ENCODE measurements at places on chromosomes 1 and 21. TPM values are rescaled to one million over a fixed set of nuclear protein-coding genes. Genes with fewer than 3 reads are reported as not detected.

DNA sequence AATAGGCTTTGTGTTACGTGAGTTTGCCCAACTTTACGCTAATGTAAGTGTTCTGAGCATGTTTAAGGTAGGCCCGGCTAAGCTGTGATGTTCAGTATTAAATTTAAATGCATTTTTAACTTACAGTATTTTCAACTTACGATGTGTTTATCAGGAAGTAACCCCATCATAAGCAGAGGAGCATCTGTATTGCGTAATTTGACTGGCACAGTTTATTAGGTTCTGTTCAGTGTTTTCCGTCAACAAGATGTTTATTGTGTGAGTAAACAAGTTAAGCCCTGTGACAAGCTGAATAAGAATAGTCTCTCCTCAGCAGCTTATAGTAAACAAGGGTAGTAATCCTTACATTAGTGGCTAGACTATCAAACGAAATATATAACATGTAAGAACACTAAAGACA is 27.2 kb upstream of the SHISA4 start:
- no peak for DNase-seq

DNA sequence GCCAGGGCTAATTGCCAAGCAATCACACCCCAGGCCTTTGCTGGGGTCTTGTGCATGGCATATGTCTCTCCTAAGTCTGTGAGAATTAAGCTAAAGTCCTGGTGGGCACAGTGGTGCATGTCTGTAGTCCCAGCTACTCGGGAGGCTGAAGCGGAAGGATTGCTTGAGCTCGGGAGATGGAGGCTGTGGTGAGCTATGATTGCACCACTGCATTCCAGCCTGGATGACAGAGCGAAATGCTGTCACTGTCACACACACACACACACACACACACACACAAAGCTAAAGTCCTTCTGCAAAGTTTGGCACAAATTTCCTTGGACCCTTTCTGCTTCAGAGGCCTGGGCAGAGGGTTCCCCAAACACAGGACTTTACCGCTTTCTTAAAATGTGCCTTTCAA is 31.3 kb upstream of the DNAJC11 start:
- no peak for DNase-seq

DNA sequence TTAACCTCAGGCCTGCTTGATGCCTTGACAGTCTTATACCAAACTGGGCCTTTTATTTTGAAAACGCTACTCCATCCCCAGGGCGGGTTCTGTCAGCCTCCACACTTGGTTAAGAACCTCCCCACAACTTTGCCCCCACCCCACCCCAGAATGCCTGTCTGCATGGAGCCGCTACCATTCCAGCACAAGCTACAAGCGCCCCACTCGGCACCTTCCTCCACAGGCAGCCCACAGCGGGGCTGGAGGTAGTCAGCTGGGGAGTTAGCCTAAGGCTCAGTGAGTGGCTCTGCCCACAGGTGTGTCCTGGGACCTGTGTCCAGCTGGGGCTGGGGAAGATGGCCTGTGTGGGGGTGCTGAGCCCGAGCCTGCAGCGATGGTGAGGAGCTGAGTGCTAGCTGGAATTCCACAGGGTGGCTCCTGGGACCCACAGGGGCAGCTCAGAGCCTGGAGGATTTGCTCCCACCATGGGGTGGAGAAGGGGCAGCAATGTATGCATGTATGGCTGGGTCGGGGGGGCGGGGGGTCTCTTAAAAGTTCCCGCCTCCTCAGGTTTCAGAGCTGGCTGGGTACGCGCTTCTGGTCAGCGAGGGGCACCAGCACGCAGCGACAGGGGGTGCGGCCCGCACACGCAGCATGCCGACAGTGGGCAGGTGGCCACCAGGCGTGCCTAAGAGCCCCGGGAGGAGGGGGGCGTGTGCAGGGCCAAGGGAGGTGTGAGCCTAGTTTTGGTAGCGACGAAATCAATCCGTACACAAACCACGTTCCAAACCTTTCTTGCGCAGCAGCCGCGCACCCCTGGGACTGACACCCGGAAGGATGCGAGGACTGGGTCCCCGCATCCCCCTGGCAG is 917 bp downstream of the ETNK2 start:
- DNase-seq, result no peak

DNA sequence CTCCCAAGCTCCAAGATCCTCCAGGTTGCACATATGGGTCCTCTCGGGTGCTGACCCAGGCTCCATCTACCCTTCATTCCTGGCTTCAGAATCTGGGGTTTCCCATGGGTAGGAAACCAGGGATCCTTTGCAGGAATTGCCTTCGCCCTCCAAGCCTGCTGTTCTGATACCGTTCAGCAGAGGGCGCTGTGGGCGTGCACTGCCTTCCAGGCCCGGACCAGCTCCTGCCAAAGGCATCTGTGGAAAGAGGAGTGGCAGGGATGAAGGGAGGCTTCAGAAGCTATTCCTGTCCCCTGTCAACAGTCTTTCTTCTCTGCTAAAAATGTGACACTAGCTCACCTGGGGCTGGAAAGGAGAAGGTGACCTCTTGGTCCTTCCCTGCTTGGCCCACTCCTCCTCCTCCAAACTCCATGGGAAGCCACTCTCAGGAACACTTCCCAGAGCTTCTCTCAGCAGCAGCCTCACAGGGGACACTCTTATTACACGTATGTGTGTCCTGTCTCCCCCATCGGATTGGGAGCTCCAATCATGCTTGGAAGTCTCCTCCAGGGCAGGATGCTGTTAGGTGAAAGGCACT is 71.2 kb downstream of the VWA5B1 start:
- DNase-seq, result peak; percentile 51

DNA sequence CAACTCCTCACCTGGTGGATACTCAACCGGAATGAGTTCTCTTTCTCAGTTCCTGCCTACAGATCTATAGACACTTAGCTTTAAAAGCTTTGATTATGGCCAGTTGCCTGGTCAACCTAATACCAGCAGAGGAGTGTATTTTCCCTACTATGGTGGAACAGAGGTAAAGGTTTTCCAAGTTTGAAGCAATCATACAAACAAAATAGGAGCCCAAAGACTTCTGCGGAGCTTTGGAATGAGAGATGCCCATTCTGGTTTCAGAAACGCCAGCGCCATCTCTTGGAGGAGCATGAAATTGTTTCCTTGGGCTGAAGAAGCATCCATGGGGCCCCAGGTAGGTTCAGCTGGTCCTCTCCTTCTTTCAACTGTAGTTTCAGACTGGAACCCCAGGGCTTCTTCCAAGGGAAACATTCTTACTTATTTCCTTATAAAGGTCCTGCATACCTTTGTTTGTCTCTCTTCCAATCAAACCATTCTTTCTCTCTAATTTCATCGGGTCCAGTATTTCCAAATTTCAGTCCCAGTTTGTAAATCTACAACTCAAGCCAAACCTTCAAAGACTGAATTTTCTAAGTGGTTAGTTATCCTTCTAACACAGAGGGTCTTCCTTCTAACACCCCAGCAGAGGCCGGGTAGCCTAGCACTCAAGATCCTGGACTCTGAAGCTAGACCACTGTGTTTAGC is 95.9 kb downstream of the KCNJ15 start:
- DNase-seq, result peak; percentile 47

- DNase-seq, result no peak
These were observed 7.9 kb downstream of the PTGER3 start for GRCh38 chr1:71039661-71040262.

DNA sequence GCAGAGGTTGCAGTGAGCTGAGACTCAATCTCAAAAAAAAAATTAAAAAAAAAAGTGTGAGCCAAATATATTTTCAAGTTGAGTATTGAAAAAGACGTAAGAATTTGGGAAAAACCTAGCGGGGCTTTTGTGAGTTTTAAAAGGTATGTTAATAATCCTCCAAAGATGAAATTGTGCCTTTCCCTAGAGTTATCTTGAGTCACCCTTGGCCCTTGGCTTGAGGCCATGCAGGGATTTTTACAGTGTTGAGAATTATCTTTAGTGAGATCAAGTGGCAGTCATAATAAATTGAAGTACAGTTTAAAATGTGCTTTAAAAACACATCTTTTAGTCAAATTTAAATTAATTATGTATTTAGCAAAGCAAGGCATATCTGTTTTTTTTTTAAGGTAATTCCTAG is 32.7 kb downstream of the PPP2R5A start:
- no peak for DNase-seq

GRCh38 chr1:43620956-43621355 is 29.0 kb upstream of the KDM4A start:
- DNase-seq, result no peak

- no peak for DNase-seq
These were observed 103.6 kb upstream of the SNX7 start for GRCh38 chr1:98557895-98558294.

DNA sequence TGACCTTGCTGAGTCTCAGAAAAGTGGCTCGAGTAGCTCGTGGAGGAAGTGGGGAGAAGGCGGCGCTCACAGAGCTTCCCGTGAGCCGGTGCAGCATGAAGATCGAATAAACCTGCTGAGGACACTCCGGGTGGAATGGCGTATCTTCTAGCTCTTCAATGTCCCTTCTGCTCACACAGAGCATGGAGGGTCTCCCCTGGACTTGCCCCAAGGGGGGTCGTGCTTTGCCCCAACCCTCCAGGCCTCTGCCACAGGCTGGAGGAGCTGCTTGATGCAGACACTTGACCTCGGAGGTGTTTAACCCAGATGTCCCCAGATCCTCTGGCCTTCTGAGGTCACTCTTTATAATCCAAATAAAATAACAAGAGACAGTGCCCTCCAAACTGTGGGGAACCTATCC is 2.2 kb upstream of the KRTAP10-12 start:
- no peak for DNase-seq

GRCh38 chr1:110155878-110156522 is 5.7 kb downstream of the SLC6A17 start:
- DNase-seq, result no peak

- DNase-seq, result peak; percentile 41
These were observed 319 bp downstream of the HES2 start for GRCh38 chr1:6419397-6419803.

DNA sequence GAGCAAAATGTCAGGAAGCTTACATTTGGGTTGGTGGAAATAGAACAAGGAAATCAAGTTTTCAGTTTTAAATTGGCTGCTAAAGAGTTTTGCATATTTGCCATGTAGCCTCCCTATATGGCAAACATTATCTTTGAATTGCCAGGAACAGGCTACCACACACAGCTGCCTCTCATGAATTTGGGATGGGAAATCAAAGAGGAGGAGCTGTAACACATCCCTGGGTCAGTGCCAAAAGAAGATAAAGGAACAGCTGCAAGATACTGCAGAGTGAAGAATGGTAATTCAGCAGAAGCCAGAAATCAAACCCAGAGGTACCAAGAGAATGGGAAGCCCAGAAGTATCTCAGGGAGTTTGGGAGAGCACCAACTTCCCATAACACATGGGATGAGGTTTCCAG is 18.6 kb upstream of the RASAL2 start:
- no peak for DNase-seq

- peak; percentile 9 for DNase-seq
These were observed 24.2 kb downstream of the CEP170 start for GRCh38 chr1:243230914-243231313.

- no peak for DNase-seq
These were observed 114.2 kb downstream of the SIK1 start for GRCh38 chr21:43312751-43313169.

- no peak for DNase-seq
These were observed 12.6 kb downstream of the COL6A1 start for GRCh38 chr21:45994086-45994661.

GRCh38 chr1:118861216-118861615 is 126.9 kb downstream of the TBX15 start:
- DNase-seq, result no peak

- no peak for DNase-seq
These were observed 11.1 kb downstream of the NOS1AP start for GRCh38 chr1:162080472-162081015.

- DNase-seq, result no peak
These were observed 270.6 kb downstream of the NFIA start for GRCh38 chr1:61352845-61353435.

- DNase-seq, result no peak
These were observed 188.6 kb downstream of the GREM2 start for GRCh38 chr1:240423246-240423924.

- no peak for DNase-seq
These were observed 8.4 kb downstream of the PLPP3 start for GRCh38 chr1:56570924-56571372.

GRCh38 chr1:60978421-60979357 is 103.7 kb upstream of the NFIA start:
- peak; percentile 21 for DNase-seq

DNA sequence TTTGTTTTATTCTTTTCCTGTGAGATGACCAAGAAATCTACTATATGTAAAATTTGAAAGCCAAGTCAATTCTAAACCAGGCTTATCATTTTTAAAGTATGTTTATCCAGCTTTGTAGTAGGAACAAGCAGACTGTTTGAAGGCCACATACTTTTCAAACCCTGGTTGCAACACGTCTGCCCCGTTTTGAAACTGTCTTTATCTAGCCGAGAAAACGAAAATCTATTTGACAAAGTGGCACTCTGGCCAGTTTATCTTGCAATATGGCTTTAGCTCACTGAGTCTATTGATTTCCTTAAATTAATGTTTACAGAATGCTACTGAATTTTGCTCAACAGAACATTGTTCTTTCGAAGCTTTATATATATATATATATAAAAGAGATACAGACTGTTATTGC is 39.7 kb downstream of the PROX1 start:
- DNase-seq, result no peak

- DNase-seq, result peak; percentile 53
These were observed 86.4 kb downstream of the LAMC2 start for GRCh38 chr1:183272390-183272848.

- DNase-seq, result peak; percentile 69
These were observed 29.9 kb upstream of the TMEM61 start for GRCh38 chr1:54950369-54951163.

DNA sequence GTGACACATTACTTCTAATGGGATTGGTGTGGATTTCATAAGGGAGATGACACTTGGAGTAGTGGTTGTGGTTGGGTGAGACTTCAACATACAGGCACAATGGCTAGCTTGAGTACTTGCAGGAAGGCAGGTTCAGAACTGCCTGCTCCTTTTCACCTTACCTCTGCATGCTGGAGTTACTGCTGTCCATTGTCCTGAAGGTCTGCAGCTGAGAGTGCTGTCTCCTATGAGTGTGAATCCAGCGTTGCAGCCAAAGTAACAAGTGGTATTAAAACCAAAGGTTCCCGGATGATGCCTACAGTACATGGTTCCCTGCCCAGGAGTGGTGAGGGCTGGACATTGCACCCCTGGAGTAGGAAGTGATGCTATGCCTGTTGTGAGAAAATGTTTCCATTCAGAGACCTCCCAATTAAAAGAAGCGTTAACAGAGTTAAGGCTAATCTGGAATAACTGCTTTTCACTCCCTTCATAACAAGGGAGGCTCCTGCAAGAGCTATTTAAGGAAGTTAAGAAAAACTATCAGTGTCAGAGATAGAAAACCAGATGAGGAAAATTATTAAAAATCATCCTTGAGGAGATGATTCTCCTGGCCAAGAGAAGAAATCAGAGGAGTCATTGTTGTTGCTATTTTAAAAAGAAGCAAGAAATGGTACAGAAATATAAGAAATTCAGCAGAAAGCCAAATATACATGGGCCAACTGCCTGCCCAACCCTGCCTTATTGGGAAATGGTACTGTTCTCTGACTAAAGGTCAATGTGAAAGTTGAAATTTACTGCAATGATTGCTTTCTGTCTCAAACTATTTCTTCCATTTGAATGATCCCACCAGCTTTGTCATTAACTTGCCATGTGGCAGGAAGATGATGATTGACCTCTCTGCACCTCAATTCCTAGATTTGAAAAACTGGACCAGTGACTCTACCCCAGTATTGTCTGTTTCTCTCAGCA is 9.8 kb upstream of the F5 start:
- DNase-seq, result no peak

LRRIQ3 gene
- polyA plus RNA-seq, result 2.8 TPM

BRINP3 gene
- not detected for polyA plus RNA-seq

PLA2G2F gene
- not detected for polyA plus RNA-seq

RNU1-3 gene
- polyA plus RNA-seq, result 6.5 TPM

YBX1 gene
- 715 TPM for polyA plus RNA-seq

DCST1 gene
- not detected for polyA plus RNA-seq

APH1A gene
- polyA plus RNA-seq, result 111 TPM

Data from A549 (cell line).